ENCODE measurements at places on chromosomes 1 and 21.

- no peak overlapping the region for H3K4me3 ChIP-seq
- no peak overlapping the region for H3K27ac ChIP-seq
- no peaks in the 10 kb centered on the region for H3K4me1 ChIP-seq
- no peak for DNase-seq
Observed at GRCh38 chr1:14500041-14500440, 98.4 kb upstream of the KAZN start.

DNA sequence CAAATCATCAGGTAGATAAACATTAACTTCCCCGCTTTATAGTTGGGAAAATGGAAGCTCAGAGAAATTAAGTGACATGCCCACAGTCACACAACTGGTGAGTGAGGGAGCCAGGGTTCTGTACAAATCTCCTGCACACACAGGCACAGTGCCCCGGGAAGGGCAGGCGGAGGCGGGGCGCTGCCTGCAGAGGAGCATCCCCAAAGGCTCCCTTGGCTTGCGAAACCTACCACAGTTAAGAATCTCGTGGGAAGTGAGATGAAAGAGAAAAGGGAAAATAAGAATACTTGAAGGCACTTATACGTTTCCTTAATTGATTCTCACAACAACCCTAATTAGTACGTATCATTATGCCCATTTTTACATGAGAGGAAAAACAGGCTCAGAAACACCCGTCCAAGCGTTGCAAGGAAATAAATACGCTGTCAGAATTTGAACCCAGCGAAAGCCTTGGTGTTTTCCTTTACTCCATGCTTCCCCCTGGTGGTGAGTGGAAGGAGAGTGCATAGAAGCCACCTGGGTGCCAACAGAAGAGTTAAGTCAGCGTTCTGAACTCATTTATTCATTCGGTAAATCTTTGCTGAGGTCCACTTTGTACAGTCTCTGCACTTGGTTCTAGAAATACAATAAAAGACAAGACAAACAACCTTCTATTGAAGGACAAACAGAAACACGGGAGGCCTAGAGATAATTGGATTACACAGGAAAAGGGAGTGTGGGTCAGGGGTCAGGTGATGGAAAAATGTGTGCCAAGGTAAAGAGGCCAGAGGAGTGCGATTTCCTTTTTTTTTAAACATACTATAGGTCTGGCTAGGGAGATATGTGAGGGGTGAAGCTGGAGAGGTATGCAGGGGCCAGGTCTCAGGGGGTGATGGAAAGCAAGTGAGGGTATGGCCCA, 28.4 kb downstream of the ACP6 start:
- peaks cover 16% of the 10 kb centered on the region for H3K36me3 ChIP-seq
- H3K4me1 ChIP-seq = peaks cover 44% of the 10 kb centered on the region
- H3K4me3 ChIP-seq = no peak overlapping the region
- DNase-seq = peak; percentile 58
- H3K27me3 ChIP-seq = no peaks in the 10 kb centered on the region

DNA sequence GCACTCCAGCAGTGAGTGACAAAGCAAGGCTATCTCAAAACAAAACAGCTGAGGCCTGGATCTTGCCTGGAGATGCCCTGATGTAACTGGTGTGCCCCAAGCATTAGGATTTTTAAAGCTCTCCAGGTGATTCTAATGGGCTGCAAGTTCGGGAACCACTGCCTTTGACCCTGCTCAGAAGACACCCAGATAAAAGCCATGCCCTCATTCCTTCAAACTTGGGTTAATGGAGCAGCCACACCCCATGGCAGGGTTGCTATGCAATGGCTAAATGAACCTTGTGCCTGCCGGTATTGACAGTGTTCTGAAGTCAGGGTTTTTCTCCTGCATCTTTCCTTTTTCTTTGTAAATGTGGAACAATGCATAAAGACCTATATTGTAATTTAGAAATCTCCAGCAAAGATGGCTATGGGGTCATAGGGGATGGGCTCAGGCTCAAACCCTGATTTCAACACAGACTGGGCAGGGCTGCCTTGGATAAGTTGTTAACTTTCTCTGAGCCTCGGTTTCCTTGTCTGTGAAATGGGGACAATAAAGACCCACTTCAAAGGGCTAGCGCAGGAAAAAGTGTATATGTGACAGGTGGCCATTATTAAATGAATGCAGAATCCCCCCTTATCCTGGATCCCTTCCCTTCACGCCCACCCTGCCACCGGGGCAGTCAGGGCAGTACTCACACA, 453 bp downstream of the TFF3 start:
- peaks cover 18% of the 10 kb centered on the region for H3K4me1 ChIP-seq
- no peak overlapping the region for H3K4me3 ChIP-seq
- no peak overlapping the region for H3K27ac ChIP-seq
- no peaks in the 10 kb centered on the region for H3K36me3 ChIP-seq
- H3K27me3 ChIP-seq = no peaks in the 10 kb centered on the region

DNA sequence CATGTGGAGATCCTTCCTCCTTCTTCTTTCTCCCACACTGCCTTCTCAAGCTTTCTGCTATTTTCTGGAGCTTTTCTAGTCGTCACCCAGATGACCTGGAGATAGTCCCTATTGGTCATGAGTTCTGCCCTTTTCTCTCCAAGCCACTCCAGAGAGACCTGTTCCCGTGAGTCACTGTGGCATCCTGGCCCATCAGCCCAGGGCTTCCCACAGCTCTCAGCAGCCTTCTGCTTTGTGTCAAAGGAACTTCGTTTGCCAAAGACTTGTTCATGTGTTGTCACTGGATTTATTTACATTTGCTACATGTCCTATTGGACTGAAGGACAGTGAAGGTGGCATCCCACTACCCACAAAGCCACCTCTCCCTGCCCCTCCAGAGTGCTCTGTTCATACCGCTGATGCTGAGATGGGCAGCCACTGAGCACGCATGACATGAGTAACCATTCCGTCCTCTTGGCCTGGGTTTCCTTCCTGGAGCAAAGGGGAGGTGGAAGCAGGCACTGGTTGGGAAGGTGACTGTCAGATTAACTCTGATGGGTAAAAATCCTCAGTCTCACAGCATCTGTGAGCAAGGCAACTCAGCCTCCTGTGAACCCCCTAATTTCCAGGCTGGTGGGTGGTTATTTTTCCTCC, 119.2 kb downstream of the EDEM3 start:
- H3K4me1 ChIP-seq = no peaks in the 10 kb centered on the region
- no peaks in the 10 kb centered on the region for H3K36me3 ChIP-seq
- DNase-seq = no peak
- no peak overlapping the region for H3K27ac ChIP-seq
- H3K27me3 ChIP-seq = peaks cover 5% of the 10 kb centered on the region
- no peak overlapping the region for H3K4me3 ChIP-seq

- H3K27me3 ChIP-seq = no peaks in the 10 kb centered on the region
- no peak overlapping the region for H3K27ac ChIP-seq
- no peak for DNase-seq
- no peaks in the 10 kb centered on the region for H3K36me3 ChIP-seq
- H3K4me1 ChIP-seq = peaks cover 3% of the 10 kb centered on the region
- H3K4me3 ChIP-seq = no peak overlapping the region
Observed at GRCh38 chr1:212463565-212464285, 31.0 kb downstream of the NENF start.

GRCh38 chr1:209443975-209444651, 139.4 kb upstream of the CAMK1G start:
- no peaks in the 10 kb centered on the region for H3K36me3 ChIP-seq
- peaks cover 8% of the 10 kb centered on the region for H3K27me3 ChIP-seq
- no peaks in the 10 kb centered on the region for H3K4me1 ChIP-seq

- H3K4me3 ChIP-seq = no peak overlapping the region
- H3K36me3 ChIP-seq = no peaks in the 10 kb centered on the region
- H3K4me1 ChIP-seq = peaks cover 10% of the 10 kb centered on the region
Observed at GRCh38 chr1:31183927-31184554, 55.6 kb downstream of the NKAIN1 start.

- H3K4me3 ChIP-seq = no peak overlapping the region
- DNase-seq = no peak
- no peaks in the 10 kb centered on the region for H3K36me3 ChIP-seq
- no peaks in the 10 kb centered on the region for H3K27me3 ChIP-seq
- no peak overlapping the region for H3K27ac ChIP-seq
Observed at GRCh38 chr21:42567861-42568260, 54.2 kb downstream of the SLC37A1 start.

DNA sequence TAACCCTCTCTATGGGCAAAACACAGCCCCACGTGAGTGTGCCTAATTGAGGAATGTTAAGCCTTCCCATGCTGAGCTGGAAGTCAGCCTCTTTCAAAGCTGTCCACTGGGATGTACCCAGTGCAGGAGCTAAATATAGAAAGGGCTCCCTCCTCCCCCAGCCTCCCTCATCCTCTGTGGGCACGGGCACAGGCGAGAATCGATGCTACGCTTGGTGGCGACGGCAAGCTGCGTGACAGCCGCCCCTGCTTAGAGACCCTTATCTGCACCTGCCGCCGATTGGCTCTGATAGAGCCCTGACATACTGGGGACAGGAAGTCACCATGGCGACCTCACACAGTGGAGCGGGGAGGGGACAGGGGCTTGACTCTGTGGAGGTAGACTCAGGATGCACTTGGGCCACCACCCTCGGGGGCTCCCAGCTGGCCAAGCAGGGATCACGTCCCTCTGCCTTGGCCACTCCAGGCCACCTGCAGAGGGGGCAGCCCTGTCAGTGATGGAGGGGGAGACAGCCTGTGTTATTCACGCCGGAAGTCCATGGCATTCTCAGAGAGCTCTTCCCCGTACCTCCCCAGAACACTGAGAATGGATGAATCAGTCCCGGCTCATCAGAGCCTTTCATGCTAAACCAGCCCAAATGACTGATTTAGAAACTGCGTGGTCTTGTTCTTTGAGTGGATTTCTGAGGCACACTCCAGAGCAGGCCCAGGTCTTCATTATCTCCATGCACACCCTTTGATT, 84.8 kb downstream of the KCND3 start:
- H3K36me3 ChIP-seq = no peaks in the 10 kb centered on the region
- peaks cover 22% of the 10 kb centered on the region for H3K4me1 ChIP-seq
- peak; percentile 51 for DNase-seq

- DNase-seq = no peak
- no peak overlapping the region for H3K4me3 ChIP-seq
- no peak overlapping the region for H3K27ac ChIP-seq
- H3K4me1 ChIP-seq = peaks cover 8% of the 10 kb centered on the region
- H3K36me3 ChIP-seq = no peaks in the 10 kb centered on the region
- peaks cover 27% of the 10 kb centered on the region for H3K27me3 ChIP-seq
Observed at GRCh38 chr1:200311256-200311655, 98.6 kb downstream of the ZNF281 start.

DNA sequence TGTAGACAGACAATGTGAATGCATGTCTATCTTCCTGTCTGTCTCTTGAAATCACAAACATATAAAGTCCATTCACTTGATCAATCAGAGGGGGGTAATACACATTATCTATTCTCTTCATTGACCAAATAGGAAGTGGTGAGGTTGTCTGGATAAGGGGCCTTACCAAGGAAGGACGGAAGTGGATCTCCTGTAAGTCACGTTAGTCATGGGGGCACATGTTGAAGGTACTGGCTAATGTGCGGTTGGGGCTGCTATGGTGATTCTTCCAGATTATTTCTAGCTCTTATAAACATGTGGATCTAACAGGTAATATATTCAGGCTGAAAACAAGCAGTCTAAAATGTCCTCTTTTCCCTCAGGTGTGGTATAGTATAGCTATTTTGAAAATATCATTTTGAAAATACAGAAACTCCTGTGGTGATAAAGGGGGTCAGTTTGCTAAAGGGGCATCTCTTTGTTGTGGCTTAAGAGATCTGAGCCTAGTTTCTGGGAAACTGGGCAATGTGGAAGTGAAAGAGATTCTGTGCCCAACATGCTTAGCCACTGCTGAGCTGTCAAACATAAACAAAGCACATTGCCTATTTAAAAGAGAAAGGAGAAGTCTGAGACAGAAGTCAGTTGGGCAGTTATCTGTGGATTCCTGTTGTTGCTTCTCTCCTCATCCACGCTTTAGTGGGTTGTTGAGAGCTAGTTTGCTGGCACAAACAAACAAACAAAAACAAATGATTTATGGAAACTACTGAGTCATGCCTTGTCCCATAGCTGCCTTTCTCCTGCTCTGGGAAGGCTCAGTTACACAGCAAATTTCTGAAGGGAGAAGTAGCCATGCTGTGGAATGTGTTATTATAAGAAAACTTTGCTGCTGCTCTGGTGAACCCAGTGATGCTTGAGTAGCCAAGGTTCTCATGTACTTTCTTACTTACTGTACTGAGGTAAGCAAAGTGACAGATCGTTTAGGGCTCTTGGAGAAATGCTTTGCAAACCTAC, 166.9 kb downstream of the HLX start:
- H3K36me3 ChIP-seq = no peaks in the 10 kb centered on the region
- H3K27ac ChIP-seq = no peak overlapping the region
- DNase-seq = no peak
- no peaks in the 10 kb centered on the region for H3K27me3 ChIP-seq

DNA sequence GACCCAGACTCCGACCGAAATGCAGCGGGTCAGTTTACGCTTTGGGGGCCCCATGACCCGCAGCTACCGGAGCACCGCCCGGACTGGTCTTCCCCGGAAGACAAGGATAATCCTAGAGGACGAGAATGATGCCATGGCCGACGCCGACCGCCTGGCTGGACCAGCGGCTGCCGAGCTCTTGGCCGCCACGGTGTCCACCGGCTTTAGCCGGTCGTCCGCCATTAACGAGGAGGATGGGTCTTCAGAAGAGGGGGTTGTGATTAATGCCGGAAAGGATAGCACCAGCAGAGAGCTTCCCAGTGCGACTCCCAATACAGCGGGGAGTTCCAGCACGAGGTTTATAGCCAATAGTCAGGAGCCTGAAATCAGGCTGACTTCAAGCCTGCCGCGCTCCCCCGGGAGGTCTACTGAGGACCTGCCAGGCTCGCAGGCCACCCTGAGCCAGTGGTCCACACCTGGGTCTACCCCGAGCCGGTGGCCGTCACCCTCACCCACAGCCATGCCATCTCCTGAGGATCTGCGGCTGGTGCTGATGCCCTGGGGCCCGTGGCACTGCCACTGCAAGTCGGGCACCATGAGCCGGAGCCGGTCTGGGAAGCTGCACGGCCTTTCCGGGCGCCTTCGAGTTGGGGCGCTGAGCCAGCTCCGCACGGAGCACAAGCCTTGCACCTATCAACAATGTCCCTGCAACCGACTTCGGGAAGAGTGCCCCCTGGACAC, 534 bp downstream of the C1orf56 start:
- DNase-seq = peak; percentile 79
- no peaks in the 10 kb centered on the region for H3K27me3 ChIP-seq
- peaks cover 23% of the 10 kb centered on the region for H3K36me3 ChIP-seq
- H3K4me3 ChIP-seq = peak overlapping the region; percentile 91

DNA sequence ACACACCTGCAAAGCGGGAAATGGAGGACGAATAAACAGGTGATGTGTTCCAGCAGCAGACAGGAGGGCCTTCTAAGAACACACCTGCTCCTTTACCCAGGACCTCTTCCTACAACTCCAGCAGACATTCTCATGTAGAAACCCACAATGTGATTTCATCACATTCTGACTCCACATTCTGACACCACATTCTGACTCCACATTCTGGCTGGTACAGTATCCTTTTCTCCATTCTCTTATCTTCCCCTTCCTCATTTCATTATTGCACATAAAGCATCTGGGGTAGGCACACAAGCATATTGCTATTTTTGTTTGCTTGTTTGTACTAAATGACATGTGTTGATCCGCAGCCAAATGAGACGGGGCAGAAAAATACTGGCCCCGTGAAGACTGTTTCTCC, 3.6 kb upstream of the ZNF124 start:
- no peaks in the 10 kb centered on the region for H3K27me3 ChIP-seq
- no peak overlapping the region for H3K27ac ChIP-seq
- peaks cover 6% of the 10 kb centered on the region for H3K36me3 ChIP-seq
- peaks cover 7% of the 10 kb centered on the region for H3K4me1 ChIP-seq
- no peak overlapping the region for H3K4me3 ChIP-seq

- H3K4me1 ChIP-seq = peaks cover 32% of the 10 kb centered on the region
- no peaks in the 10 kb centered on the region for H3K27me3 ChIP-seq
- peak within 1 kb of the TSS; percentile 86 for H3K27ac ChIP-seq
- no peak for DNase-seq
- H3K4me3 ChIP-seq = peak within 1 kb of the TSS; percentile 82
- H3K36me3 ChIP-seq = peaks cover 6% of the 10 kb centered on the region
Observed at GRCh38 chr1:161020509-161021164, at the start of gene F11R. TSS of gene F11R (minus strand) at chr1:161021152. CDS start at chr1:161021073, 79 bp downstream.
